ENCODE measurements at places on chromosomes 2 and 18.

GRCh38 chr18:43175257-43175656 is 59.8 kb upstream of the RIT2 start:
- no peak for DNase-seq

GRCh38 chr2:25331686-25332365 is 9.9 kb downstream of the DNMT3A start:
- no peak for DNase-seq

- no peak for DNase-seq
These were observed 23.4 kb upstream of the SOX11 start for GRCh38 chr2:5668682-5669250.

DNA sequence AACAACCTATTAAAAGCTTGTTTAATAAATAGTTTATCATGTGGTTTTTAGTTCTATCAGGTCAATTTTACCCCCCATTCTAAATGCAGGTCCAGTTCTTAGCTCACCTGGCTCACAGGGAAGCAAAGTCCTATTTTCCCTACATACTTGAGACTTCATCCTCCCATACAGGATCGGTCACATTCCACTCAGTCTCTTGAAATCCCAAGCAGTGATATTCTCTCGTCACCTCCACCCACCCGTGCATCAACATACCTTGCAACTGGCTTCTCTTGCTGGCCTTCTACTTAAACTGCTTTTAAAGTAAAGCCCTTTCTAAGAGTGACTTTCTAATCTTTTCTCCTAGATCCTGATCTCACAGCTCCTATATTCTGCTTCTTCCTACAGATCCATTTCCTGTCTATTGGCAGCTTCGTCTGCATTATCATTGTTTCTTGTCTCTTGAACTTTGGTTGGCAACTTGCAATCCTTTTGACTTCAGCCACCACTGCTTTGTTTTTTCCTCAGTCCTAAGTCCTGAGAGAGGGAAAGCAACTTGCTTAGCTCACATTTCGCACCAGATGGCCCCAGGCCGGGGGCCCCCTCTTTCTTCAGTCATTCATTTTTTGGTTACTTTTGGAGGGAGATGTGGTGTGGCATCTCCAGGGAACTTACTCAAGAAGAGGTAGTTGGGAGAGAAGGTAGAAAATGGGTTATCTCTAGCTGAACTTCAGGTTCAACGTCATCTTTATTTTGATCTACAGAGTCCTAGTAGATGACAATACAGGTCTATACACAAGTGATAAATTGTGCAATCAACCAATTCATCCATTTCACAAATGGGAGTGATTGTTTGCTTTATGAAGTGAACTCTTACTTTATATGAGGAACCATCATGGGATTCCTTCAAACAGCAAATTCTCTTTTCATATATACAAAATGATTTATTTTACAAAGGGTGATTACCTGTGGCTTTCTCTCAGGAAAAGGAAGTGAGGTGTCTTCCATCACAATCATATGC is 23.9 kb upstream of the NCOA1 start:
- DNase-seq: no peak

GRCh38 chr18:9711361-9712129 is 3.4 kb downstream of the RAB31 start:
- no peak for DNase-seq

GRCh38 chr2:150586858-150587257 is 99.4 kb upstream of the RND3 start:
- no peak for DNase-seq

DNA sequence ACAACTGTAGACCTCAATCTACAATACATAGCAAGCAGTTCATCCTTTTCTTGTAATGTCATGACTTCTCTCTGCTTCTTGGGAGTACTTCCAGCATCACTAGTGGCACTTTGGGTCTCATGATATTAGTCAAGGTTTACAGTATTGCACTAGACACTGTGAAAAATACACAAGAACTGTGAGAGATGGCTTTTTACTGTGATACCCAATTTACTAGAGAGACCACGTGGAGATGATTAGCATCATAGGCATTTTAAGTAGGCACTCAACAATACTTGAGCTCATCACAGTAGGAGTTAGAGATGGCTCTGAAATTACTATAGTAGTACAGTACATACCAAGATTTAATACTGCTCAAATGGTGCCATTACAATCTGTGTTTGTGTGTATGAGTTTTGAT is 112.8 kb upstream of the EML6 start:
- DNase-seq: no peak

- DNase-seq: no peak
These were observed 2045.9 kb upstream of the CELF4 start for GRCh38 chr18:39611381-39612100.

All from AG04449 (cell line).